ENCODE measurements at places on chromosomes 12 and 14.

DNA sequence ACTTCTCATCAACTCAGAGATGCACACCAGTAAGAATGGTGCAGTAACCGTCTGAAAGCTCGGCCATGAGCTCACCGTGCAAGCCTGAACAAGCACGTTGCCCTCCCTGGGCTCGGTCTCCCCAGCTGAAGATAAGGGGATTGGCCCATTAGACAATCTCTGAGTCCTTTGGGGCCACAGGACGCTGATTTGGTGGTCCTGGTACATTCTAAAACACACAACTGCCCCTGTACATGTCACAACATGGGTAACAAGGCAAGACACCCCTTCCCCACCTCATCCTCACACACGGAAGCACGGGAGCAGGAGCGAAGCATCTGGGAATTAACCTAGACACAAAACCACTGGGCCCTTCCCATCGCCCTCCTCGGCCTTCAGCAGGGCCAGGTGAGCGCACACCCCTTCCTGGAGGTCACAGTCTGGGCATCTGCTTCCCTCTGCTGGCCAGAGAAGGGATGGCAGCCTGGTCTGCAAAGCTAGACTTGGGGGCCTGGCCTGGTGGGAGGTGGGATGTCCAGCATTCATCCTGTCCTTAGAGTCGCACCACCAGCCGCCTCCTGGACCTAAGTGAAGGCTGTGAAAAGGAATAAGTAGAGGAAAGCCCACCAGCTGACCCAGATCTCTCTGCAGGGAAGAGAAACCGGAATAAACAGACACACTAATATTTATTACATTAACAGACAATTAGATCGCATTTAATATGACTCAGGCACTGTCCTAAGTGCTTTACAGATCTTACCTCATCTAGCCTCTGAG is 18.9 kb upstream of the SMUG1 start:
- DNase-seq: peak; percentile 74

- peak; percentile 65 for DNase-seq
Measured at GRCh38 chr12:47808050-47808449, 11.7 kb downstream of the HDAC7 start.

DNA sequence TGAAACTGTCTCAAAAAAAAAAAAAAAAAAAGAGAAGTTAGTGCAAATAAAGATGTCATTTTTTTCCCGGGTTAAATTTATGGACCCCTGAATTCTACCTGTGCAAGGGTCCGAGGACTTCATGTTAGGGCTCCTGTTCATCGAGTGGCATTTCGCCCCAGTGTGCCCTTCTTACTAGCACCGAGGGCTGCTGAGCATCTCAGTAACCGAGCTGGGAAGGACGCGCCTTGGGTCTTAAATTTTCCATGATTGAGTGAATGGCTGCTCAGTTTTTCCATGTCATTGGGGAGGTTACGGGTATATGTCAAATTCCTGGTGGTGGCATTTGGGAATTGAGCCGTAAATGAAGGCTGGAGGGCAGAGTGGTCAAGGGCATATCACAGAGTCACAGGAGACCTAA is 34.9 kb upstream of the MAP1LC3B2 start:
- DNase-seq: no peak

- DNase-seq: no peak
Measured at GRCh38 chr12:3641428-3642018, 111.4 kb downstream of the CRACR2A start.

DNA sequence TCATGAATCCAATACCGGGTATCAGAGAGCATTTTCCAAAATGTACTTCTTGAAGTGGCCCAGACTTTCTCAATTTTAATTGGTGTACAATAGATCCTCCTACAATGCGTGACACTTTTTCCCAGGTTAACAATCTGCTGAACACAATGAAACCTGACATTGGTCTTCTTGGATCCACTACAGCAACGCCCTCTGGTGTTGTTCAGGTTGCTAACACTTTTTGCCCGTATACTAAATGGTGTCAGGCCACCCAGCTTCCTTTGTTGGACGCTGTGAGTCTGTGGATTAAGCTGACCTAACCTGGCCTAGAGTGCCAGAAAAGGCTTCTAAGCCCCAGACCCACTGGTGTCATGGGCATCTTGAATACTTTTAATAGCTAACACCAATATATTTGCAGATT is 89.2 kb downstream of the KCNK10 start:
- no peak for DNase-seq

DNA sequence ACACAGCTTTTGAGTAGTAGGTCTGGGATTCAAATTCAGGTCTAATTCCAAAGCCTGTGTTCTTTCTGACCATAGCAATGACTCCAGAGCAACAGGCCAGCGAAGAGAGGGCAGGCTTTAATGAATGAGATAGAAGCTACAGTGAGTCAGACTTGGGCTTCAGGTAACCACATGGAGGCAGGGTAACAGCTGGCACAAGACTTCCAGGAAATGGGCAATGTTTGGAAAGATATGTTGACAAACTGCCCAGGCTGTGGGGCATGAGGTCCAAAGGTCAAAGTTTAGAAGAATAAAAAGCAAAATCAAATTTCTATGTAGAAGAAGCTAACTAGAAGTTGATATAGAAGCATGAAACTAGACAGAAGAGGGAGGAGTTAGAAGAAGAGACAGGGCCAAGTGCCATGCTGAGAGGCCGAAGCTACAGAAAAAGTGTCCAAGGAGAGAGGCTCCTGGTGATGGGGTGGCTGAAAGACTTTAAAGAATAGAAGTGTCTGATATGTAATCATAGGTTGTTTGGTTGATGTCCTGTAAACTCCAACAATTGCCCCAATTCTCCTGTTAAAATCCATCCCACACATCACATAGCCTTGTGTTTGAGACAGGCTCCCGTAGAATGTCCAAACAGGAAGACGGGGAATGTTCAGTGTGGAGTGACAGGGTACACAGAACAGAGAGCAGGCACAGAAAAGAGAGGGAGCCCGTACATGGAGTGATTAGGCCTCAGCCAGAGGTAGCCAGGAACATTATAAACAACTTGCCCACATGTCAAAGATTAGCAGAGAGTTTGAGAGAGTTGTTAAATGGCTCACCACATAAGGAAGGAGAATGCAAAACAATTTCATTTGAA is 384.7 kb downstream of the CCDC91 start:
- DNase-seq: no peak

GRCh38 chr12:120116792-120117651 is 469 bp upstream of the RAB35 start:
- DNase-seq: peak; percentile 94

- no peak for DNase-seq
Measured at GRCh38 chr14:28756884-28757570, 9.6 kb upstream of the FOXG1 start.

DNA sequence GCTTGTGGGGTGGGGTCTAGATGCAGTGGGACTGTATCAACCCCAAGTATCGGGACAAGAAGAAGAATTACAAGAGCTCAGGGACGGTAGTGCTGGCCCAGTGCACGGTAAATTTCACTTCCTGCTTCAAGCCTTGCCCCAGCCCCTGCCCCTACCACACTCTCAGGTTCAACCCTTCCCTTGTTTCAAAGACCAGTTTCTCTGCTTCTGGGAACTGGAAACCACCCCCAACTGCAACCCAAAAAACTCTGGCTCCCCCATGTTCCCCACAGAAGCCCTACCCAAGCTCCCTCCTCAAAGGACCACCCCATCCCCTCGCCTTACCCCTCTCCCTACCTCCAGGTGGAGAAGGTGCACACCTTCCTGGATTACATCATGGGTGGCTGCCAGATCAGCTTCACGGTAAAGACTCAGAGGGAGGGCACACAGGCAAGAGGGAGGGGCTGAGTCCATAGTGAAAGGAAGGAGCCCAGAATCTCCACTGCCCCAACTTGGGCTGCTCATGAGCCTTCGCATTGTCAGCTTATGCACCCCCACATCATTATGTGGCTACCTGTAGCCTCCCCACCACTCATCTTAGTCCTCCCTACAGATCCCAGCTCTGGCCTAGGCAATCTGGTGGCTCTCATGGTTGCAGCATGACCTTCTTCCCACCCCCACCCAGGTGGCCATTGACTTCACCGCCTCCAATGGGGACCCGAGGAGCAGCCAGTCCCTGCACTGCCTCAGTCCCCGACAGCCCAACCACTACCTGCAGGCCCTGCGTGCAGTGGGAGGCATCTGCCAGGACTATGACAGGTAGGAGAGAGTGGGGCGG is 4.3 kb downstream of the CPNE6 start:
- no peak for DNase-seq

DNA sequence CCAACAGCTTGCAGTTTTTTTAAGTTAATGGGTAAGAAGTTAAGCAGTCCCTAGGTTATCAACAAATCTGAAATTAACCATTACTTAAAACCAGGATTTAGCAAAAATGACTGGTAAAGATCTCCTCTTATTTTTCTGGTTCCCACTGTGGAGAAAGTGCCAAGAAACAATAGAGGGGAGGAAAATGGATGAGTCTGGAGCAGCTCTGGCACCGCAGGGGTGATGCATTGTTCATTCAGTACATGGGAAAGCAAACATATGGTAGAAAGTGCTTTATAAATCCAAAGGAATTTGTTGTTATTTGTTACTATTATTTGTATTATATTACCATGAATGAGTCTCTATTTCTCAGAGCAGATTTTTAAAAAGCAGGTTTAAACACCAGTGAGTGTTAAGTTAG is 92.2 kb downstream of the DYRK2 start:
- no peak for DNase-seq

DNA sequence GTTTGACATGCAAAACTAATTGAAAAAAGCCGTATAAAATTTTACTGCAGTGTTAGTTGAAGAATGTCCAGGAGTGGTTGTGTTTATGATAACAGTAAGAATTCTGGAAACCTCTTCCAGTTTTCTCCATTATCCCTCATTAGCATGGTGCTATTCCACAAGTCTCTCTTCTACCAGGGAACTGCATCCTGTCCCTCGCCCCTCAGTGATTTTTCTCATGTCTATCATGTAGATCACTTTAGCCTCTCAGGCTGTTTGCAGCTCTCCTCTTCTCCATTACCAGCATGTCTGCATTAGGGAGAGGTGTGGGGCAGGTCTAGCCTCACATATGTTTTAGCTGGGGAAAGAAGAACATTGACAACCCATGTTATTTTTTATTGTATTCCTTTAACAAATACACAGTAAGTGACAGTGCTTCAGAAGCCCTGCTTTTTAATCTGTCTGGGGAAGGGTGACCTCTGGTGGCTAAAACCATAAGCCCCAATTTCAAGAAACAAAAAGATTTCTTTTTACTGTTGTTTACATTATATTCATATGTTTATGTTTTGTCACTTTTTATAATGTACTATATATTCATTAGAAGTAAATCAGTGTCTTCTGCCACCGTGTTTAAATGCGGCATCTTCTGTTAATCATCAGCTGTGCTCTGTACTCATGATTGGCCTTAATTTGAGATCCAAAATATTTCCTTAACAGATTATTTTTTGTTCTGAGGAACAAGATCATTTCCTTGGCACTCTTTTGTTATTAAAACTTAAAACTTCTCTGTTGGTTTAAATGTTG is 70.7 kb downstream of the RASSF8 start:
- no peak for DNase-seq

GRCh38 chr12:25337916-25338315 is 87.2 kb upstream of the KRAS start:
- no peak for DNase-seq

- DNase-seq: no peak
Measured at GRCh38 chr14:85811340-85811739, 281.4 kb downstream of the FLRT2 start.
